ENCODE measurements at places on chromosomes 11 and 22. TPM values are rescaled to one million over a fixed set of nuclear protein-coding genes. Genes with fewer than 3 reads are reported as not detected.

GRCh38 chr11:35750981-35751663 is 88.5 kb downstream of the TRIM44 start:
- peak; percentile 42 for DNase-seq

DNA sequence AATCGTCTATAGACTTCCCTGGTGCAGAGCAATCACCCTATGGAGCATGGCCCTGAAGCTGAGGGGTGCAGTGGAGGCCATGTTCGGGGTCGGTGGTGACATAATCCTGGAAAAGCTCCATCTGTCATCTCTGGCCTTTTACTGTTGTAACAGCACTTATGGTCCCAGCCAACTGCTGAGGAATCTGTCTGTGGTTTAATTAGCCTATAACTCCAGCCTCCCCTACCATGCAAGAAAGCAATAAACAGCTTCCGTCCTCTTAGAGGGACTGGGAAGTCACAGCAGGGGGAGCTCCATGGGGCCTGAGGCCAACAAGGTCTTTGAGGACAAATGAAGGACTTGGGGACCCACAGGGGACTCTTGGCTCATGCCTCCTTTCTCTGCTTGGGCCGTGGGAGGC is 159.1 kb upstream of the NECTIN1 start:
- DNase-seq = no peak

DNA sequence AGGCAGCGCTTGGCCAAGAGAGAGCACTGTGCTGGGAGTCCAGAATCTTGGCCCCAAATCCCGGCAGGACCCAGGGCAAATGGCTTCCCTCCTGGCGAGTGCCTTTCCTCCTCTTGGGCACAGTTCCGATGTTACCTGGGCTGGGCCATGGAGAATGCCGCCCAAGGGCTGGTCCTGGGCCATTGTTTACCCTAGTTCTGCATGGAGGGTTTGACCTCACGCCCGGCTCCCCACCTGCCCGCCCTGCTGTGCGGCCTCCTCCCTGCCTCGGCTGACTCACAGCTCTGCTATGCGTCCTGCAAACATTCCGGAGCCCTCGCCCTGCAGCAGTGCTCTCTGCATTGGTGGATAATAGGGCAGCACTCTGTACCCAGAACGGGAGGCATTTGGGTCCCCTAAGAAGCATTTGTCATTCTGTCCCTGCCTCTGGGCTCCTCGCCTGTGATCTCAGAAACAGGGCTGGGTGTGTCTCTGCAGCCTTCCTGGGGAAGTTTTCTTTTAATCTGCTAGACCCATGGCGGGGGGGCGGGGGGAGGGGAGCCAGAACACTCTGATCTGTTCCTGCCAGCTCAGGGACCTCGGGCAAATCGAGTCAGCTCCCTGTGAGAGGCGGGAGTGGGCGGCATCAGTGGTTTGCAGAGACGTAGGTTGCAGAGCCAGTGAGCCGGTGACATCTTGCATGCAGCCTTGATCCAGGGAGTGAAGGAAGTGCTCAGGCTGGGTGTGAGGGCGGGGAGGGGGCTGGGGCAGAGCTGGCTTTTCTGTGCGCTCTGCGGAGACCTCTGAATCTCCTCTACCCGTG is 32.9 kb upstream of the SMIM38 start:
- DNase-seq = peak; percentile 87

DNA sequence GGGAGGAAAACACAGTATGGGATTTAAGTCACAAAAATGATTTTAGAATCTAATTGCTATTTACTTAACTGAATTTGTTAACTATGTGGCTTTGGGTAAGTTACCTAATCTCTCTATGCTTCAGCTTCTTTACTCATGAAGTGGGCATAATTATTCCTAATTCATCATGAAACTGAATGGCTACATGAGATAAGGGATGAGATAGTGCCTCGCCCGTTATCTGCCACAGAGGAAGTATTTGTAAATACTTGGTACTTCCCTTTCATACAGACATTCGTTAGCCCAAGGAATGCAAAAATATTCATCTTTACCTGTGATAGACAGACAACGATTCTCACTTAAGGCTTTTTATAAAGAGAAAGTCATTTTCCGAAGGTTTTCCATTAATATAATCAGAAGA is 221.2 kb upstream of the BLID start:
- DNase-seq = no peak

DNA sequence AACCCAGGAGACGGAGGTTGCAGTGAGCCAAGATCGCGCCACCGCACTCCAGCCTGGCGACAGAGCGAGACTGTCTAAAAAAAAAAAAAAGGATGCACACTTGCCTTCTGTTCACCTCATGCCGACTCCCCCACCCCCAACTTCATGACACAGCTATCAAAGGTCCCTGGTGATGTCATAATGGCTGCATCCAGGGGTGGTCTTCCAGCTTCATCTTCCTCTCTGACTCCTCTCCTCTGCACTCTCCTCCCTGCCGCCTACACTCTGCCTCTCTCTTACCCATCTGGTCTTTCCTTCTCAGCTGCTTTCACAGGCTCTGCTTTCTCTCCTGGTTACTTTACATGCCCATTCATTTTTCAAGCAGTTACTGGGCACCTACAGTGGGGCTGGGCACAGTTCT is 16.4 kb upstream of the KDM2A start:
- DNase-seq = no peak

DNA sequence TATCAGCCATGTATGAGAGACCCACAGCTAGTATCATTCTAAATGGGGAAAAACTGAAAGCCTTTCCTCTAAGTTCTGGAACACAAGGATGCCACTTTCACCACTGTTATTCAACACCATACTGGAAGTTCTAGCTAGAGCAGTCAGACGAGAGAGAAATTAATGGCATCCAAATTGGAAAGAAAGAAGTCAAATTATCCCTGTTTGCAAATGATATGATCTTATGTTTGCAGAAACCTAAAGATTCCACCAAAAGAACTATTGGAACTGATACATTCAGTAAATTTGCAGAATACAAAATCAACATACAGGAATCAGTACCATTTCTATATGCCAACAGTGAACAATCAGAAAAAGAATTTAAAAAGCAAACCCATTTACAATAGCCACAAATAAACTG is 226.0 kb downstream of the TRPC6 start:
- no peak for DNase-seq

- DNase-seq = no peak
Observed at GRCh38 chr22:46376908-46377524, 41.5 kb downstream of the TRMU start.

- no peak for DNase-seq
Observed at GRCh38 chr22:47091246-47091651, 328.8 kb downstream of the TBC1D22A start.

GRCh38 chr11:17541330-17541885 is 2.8 kb downstream of the USH1C start:
- no peak for DNase-seq

DNA sequence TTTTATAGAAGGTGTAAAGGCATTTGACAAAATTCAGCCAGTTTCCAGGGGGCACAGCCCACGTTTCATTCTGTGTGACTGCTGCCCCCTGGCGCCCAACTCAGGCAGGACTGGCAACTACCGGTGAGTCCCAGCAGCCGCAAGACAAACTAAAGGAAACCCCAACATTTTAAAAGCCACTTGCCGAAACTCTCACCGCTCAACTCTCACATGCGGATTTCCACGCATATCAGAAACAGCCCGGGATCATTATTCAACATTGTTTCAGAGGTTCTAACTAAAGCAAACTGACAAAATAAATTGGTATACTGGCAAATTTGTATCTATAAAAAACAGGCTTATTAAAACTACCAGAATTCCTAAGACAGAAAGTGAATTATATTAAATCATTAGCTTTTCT is 48.2 kb downstream of the MORC2 start:
- DNase-seq = peak; percentile 18

GRCh38 chr11:70671083-70671482 is 272.8 kb downstream of the CTTN start:
- peak; percentile 5 for DNase-seq

- DNase-seq = peak; percentile 64
Observed at GRCh38 chr11:103594283-103594682, 442.2 kb upstream of the DDI1 start.

GRCh38 chr11:74020539-74020938 is 11.7 kb upstream of the UCP3 start:
- no peak for DNase-seq

GRCh38 chr11:69592986-69593650 is 47.8 kb upstream of the CCND1 start:
- DNase-seq = no peak

GRCh38 chr11:60281485-60281884 is 1.0 kb downstream of the MS4A4A start:
- DNase-seq = no peak

- peak; percentile 55 for DNase-seq
Observed at GRCh38 chr11:75656044-75656727, 12.7 kb downstream of the MAP6 start.

DNA sequence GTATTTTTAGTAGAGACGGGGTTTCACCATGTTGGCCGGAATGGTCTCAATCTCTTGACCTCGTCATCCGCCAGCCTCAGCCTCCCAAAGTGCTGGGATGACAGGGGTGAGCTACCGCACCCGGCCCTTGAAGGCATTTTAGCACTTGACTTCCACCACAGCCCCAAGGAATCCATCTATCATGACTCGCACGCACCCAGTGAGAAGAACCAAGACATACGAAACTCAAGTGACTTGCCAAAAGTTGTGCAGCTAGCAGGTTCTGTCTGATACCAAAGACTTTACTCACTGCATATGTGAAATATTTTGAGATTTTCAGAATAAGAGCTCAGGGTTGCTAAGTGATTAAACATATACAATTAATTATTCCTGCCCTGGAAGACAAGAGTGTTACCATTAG is 21.0 kb downstream of the FLI1 start:
- no peak for DNase-seq

DNA sequence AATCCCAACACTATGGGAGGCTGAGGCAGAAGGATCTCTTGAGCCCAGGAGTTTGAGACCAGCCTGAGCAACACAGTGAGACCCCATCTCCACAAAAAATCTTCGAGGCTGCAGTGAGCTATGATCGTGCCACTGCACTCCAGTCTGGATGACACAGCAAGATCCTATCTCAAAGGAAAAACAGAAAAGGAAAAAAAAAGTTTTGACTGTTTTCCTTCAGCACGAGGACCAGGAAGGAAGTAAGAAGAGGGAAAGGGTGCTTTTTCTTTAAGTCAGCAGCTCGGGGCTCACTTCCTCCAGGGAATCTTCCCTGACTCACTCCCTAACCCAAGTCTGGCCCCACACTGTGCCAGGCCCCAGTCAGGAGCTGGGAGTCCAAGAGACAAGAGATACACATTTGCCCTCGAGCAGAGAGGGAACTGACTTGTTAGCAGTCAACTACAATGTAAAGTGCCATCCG is 14.2 kb downstream of the ARRB1 start:
- peak; percentile 65 for DNase-seq

- no peak for DNase-seq
Observed at GRCh38 chr22:25697181-25697664, 44.8 kb upstream of the MYO18B start.

DNA sequence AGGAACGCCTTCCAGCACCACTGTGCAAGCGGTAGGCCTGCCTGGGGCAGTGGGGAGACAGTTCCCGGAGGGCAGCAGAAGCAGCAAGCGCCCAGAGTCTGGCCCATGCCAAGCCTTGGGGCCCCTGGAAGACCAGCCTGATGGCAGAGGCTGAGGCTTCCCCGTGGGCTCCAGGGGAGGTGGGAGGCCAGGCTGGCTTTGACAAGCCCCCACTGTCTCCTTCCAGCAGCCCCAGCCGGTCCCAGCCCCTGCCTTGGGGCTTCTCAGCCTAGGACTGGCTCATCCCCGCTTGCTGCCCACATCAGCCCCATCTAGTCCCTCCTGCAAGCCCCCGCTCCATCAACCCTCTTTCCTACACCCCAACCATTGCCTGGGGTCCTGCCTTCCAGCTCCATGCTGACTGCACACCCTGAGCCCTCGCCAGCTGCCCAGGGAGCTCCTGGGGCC is 46.7 kb downstream of the IGF2 start:
- DNase-seq = no peak

GRCh38 chr11:115314330-115314920 is 189.8 kb downstream of the CADM1 start:
- DNase-seq = no peak

GRCh38 chr22:43482318-43482625 is 70.5 kb downstream of the MPPED1 start:
- DNase-seq = no peak

GRCh38 chr11:77090373-77091111 is 12.1 kb upstream of the OMP start:
- no peak for DNase-seq

GRCh38 chr11:65653229-65654225 is 9.2 kb downstream of the RELA start:
- no peak for DNase-seq

- no peak for DNase-seq
Observed at GRCh38 chr11:34997952-34998528, 81.6 kb downstream of the PDHX start.

- DNase-seq = no peak
Observed at GRCh38 chr11:32273931-32274330, 161.4 kb downstream of the WT1 start.

DNA sequence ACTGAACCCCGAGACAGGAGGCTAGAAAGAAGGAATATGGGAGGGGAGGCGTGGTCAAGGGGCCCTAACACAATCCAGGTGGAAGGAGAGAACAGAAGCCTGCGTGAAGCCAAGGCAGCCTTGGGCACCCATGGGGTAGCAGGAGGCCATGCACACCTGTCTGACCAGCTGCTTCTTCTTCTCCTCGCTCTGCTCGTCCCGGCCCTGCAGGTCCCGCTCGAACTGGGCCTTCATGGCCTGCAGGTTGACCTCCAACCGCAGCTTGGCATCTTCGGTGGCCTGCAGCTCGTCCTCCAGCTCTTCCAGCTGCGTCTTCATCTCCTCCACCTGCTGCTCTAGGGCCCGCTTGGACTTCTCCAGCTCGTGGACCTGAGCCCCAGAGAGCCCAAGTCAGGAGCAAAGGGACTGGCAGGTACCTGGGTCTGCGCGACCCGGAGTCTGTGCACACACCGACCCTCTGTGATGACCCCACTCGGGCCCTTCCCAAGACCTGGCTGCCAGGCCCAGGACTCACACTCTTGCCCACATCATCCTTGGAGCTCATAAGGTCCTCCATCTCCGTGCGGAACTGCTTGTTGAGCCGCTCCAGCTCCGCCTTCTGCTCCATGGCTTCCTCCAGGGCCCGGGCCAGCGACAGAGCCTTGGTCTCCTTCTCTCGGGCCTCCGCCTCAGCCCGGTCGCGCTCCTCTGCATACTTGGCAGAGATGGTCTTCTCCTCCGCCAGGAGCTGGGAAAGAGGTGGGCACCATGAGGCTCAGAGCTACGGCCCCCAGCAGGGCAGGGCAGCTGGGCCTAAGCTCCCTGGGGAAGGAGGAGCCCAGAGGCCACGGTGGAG is 35.9 kb downstream of the APOL1 start:
- no peak for DNase-seq

- DNase-seq = no peak
Observed at GRCh38 chr22:50724616-50725015, 13.4 kb upstream of the ACR start.

TBX1 gene
- polyA plus RNA-seq = 1.3 TPM

STK33 gene
- polyA plus RNA-seq = 0.43 TPM

OR52E8 gene
- polyA plus RNA-seq = not detected

ALG9 gene
- polyA plus RNA-seq = 20.6 TPM

GLYATL2 gene
- 0.18 TPM for polyA plus RNA-seq

OR51B2 gene
- polyA plus RNA-seq = not detected

YPEL4 gene
- polyA plus RNA-seq = not detected

HDHD5 gene
- polyA plus RNA-seq = 49.7 TPM

CLDN5 gene
- not detected for polyA plus RNA-seq

DNAJB13 gene
- polyA plus RNA-seq = not detected

Data from foreskin keratinocyte (primary cell).